NCI-H187 (cell line): ENCODE measurements at places on chromosomes 5 and 9.

- no peak for DNase-seq
These were observed 44.1 kb downstream of the KCNV2 start for GRCh38 chr9:2761424-2761823.

GRCh38 chr9:125883565-125884217 lies 136.5 kb downstream of the PBX3 start:
- no peak for DNase-seq

- no peak for DNase-seq
These were observed 10.7 kb upstream of the UBAC1 start for GRCh38 chr9:135971892-135972291.

DNA sequence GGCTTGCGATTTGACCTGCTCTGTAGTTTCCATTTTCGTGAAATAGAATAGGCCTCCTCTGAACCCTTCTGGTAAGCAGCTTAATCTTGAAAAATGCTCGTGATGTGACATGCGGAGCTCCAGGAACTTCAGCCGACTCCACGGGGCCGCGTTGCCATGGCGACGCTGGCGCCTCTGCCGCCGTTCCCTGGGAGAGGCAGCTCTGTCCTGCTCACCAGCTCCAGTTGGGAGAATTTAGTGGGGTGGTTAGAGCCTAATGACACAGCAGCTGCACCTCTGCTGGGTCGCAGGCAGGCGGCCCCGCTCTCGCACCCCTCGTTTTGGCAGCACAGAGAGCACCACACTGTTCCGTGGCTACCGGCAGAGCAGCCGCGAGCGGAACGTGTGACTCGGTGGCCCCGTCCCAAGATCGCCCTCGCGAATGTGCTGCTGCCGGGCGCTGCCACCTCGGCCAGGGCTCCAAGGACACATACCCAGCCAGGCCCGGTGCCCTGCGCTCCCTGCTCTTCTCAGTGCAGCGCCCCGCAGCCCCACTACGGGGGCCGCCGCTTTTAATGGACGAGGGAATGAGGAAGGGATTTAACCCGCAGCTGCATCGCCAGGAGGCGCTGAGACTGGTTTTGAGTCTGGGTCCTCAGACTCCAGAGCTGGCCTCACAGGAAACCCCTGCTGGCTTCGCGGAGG lies 131.2 kb upstream of the LMX1B start:
- no peak for DNase-seq

GRCh38 chr5:138829341-138829740 lies 45.8 kb downstream of the LRRTM2 start:
- no peak for DNase-seq

DNA sequence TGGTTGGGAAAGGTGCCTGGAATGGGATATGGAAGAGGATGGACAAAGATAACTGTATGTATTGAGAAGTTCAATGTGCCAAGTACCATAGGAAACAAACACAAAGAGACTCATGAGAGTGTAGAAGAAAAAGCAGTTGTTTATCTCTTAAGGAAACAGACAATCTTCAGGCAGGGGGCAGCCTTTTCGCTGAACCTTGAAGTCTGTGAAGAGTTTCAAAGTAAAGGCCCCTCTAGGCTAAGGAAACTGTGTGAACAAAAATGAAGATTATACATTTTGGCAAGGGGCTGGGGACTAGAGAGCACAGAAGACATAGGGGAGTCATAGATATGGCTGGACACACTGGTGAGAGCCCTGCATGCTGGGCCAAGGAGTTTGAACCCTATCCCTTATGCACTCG lies 27.5 kb upstream of the FRMPD1 start:
- no peak for DNase-seq

DNA sequence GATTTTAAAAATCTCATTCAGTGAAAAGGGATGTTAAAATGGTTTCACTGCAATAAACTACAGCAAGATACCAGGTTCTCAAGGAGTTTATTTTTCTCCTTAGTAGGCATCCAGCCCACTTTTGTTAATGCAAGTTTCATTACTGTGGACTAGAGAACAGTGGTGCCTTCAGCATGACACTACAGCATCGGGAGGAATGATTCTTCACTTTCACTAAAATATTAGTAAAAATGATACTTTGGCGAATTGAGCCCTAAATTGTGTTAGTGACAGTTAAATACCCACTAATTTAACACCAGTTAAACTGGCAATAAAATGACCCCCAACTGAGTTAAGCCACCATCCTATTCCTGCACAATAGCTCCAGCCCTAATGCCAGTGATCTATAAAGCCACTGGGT lies 152.2 kb upstream of the MPDZ start:
- DNase-seq: no peak
